CD4-positive, alpha-beta T cell treated with Interleukin-12 subunit alpha and Interleukin-12 subunit beta, for 1 hour (primary cell): ENCODE measurements at places on chromosomes 3 and 15.
A peak's percentile ranks its signal among the peaks of the same experiment; 100 is the strongest.

DNA sequence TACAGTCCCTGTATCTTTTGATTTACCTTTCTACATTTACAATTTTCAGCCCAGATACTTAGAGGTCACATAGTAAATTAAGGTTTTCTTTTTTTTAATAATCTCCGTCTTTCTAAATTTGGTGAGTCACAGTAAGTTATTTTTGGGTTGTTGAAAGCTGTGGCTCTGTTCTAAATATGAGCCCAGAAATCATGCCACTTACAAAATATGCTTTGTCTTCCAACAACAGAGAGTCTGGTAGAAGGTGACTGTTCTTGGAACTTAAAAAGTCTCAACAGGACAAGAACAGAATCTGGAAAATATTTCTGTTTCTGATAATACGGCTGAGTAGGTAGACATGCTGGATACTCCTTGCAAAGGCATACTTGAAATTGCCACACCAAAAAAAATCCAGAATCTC lies 16.0 kb downstream of the GOLGA8S start:
- DNase-seq, result no peak

DNA sequence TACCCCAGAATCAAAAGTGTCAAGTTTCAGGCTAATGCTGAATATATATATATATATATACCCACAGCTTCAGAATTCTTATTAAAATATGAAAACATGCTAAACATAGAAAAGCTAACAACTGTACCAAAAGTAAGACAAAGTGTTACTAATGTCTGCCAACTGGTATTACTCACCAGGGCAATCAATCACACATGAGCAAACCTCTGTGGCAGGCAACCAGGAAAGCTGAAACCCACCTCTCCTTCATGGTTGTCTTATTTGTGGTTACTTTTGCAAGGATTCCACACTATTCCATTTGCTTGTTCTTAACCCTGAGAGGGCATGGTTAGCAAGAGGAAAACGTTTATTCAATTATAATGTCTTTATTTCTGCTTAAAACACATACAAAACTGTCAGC lies 512.3 kb upstream of the MDFIC2 start:
- no peak for DNase-seq

DNA sequence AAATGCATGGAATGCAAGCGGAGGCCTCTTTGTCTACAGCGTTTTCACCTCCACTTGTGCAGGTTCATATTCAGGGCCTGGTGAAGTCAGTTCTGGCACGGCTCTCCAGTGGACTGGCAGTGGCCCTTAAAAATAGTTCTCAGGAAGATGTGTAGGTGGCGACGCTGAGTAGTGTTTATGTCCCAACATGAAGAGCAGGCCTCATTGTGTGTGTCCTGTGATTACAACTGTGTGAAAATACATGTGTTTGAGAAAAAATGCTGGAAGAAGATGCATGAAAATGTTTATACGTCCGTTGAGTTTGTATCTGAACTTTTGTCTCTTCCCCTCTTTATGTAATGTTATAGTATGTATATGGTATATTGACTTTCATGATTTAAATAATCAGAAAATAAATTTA lies 7.2 kb downstream of the LIPC start:
- DNase-seq, result peak; percentile 44

DNA sequence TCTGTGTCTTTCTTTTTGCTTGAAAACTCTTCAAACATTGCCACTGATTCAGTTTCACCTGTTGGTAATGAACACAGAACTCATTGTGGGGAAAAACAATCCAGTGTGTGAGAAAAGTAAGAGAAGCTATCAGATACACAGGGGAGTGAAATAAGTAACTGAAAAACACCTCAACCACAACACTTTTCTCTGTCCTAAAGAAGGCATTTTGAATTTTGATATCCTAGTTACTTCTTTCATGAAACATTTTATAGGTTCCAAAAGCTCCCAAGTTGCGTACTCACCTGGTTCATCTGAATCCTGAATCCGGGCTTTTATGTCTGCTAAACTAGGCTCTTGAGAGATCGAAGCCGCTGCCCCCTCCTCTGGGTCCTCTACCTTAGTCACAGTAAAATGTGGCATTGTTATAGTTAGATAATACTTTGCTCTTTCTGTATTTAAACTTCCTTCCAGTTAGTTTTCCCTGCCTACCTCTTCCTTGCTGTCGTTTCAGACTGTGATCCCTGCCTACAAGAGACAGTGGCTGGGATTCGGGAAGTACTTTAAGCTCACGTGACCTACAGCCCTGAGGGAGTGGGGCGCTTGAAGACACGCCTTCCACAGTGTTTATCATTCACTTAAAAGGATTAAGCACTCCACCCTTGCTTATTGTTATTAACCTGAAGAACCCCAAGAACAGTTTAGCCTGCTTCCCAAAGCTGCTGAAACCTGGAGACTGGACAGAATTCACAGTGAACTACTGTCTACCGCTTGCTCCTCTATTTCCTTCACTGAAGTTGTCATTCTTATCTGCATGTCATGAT lies 19.1 kb downstream of the SLC12A6 start:
- DNase-seq, result peak; percentile 44

GRCh38 chr3:19248143-19248542 lies 99.8 kb downstream of the KCNH8 start:
- DNase-seq, result no peak

DNA sequence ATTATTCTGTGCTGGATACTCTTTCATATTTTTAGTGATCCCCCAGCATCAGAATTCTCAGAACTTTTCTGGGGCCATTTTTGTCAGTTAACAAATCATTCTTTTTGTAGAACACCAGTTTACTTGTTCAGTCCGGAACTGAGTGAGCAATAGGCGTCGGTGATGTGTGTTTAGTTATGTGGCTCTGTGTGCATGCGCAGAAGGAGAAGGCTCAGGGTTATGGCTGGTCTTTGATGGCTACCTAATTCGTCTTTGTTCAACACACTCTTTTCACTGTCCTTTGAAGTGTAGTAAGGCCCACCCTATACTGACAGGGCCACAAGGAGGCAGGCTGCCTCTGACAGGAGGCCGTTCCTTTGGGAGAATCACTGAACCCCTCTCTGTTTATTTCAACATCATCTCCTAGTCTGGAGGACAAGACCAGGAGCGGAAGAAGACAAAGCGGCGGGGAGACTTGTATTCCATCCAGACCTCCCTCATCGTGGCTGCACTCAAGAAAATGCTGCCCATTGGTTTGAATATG lies 158.2 kb upstream of the CHRM5 start:
- DNase-seq, result no peak

DNA sequence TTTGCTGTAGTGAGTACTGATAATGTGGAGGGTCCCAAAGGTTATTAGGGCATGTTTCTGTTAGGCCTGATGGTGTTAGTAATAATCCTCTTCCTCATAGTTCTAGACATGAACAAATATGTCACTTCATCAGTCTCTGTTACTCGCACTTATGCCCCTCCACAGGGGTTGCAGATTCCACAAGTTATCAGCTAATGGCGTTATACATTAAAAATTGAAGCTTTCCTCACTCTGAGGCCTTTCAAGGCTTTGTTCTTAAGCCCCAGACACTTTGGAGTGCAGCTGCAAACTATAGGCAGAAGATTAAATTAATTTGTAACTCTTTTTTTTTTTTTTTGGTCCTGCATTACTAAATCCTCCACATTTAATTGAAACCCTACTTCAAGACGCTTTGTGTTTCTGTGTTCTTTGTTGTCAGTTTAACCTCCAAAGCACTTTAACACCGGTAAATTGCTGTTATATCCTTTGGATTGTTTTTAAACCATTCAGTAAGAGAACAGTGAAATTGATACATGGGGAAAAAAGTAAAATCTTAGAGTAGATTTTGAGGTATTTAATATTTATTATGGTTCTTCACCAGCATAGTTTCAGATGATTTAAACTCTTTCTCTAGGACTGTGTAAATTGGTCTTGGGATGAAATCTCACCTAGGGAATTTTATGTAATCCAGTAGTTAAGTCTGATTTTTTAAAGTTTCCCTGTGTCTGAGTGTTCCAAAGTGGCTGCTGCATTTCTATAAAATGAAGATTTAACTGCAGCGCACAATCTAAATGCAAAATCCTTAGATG lies 103.1 kb upstream of the SKOR1 start:
- DNase-seq, result no peak

- no peak for DNase-seq
Measured at GRCh38 chr3:156273111-156273694, 152.8 kb downstream of the KCNAB1 start.

DNA sequence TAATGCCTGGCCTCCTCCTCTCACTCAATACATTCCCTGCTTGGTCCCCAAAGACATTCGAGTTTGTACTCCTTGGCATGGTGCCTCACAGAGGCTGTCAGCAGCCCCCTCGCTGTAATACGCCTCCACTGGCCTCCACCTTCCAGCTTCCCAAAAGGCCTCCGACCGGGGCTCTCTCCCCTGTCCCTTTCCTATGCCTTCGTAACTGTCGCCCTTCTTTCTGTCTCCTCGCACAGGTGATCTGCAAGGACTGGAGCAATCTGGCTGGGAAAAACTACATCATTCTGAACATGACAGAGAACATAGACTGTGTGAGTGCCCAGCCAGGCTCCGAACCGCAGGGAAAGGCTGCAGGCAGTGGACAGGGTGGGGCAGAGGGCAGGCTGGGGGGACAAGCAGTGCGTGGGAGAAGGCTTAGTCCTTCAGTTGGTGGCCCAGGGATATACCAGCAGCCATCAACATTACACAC lies 10.7 kb upstream of the ABTB1 start:
- no peak for DNase-seq

GRCh38 chr15:72888811-72889210 lies 105.3 kb upstream of the ADPGK start:
- DNase-seq, result no peak

GRCh38 chr3:73718326-73719110 lies 93.8 kb upstream of the PDZRN3 start:
- no peak for DNase-seq

DNA sequence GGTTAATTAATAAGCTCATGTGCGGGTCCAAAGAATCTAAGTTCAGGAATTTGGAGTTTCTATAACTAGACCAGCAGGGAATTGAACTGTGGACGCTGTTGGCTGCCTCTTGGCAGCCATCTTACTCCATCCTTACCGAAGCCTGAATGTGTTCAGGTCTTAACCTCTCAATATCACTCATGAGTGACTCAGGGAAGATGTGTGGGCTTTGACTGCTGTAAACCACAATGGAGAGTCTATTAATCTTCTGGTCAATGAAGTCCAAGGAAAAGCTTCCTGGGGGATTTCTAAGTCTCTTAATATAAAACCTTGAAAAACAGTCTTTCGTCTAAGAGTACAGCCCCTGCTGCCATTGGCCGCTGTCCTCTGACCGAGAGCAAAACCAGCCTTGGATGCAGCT lies 46.7 kb upstream of the OXTR start:
- DNase-seq, result no peak

GRCh38 chr3:102712896-102713295 lies 278.1 kb downstream of the ZPLD1 start:
- no peak for DNase-seq

DNA sequence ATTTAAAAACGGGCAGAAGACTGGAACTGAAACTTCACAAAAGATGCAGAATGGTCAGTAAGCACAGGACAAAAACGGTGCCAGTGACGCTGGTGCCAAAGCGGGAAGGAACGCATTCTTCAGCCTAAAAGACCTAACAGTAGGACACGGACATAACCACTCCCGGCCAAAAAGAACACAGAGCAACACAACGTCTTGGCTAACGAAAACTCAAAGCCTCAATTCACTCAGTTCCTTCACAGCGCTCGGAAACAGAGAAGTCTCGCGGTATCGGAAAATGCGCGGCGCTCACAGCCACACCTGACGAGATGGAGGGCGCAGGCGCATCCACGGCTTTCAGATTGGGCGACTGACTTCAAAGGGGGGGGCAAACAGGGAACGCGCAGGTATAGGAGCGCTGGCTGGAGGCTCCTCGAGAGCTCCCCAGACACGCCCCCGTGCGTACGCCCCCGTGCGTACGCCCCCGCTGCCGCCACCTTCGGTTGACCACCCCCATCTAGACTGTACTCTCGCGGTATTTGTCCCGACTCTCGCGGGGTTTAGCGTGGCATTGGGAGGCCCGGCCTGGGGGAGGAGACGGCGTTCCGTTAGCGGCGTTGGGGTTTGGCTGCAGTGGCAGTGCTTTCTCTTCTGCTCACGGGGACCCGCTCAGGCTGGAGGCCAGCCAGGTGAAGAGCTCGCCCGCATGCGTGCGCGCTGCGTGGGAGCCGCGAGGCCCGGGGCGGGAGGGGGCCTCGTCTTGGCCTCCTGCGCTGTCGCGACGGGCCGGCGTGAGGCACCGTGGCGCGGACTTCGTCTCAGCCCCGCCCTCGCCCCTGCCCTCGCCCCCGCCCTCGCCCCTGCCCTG lies at the start of gene NKTR:
Gene NKTR (plus strand): TSS at position 576 of the 847 bp plus-strand sequence. CDS start 321 bp downstream, outside the sequence.
- DNase-seq, result peak; percentile 99

GRCh38 chr15:74584779-74585178 lies 30.9 kb upstream of the CLK3 start:
- no peak for DNase-seq

DNA sequence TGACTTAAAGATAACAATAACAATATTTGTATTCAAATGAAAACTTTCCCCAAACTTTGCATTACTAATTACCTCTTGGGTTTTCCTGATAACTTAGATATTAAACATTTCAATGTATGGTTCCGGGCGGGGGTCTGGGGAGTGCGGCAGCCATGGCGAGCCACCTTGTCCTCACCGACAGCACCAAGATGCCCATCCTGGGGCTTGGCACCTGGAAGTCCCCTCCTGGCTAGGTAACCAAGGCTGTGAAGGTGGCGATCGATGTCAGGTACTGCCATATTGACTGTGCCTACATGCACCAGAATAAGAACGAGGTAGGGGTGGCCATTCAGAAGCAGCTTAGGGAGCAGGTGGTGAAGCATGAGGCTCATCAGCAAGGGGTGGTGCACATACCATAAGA lies 478.7 kb downstream of the CNTN3 start:
- DNase-seq, result no peak

DNA sequence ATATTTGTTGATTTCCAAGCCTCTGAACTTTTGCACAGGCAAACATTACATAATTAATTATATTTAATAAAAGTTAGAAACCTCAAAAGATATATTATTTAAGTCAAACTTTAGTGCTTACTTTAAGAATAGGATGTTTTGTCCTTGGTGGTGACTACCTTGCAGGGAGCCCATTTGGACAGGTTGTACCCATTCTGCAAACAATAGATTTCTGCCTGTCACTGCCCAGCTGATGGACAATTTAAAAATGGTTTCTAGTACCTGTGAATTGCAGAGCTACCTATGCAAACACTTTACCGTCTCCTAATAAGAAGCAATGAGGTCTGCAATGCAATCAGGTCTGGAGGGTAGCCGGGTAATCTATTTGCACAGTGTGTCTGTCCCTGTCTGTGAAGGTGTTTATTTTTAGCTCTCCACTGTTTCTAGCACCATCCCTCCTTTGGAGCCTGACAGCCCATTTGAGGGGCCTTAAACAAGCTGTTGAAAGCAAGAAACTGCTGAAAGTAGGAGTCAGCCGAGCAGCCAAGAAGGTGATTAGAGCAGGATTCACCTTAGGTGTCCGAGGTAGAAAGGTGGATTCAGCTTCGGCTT lies 556.2 kb upstream of the CFAP20DC start:
- DNase-seq, result no peak

GRCh38 chr3:28948685-28949084 lies 332.2 kb upstream of the RBMS3 start:
- no peak for DNase-seq

- DNase-seq, result no peak
Measured at GRCh38 chr15:54582863-54583643, 604.8 kb downstream of the UNC13C start.

- no peak for DNase-seq
Measured at GRCh38 chr3:56976651-56977560, 83.6 kb upstream of the SPATA12 start.
